ENCODE measurements at places on chromosomes 3 and 15. TPM values are rescaled to one million over a fixed set of nuclear protein-coding genes. Genes with fewer than 3 reads are reported as not detected.

- no peak for DNase-seq
These were observed 68.7 kb upstream of the CGNL1 start for GRCh38 chr15:57307527-57308169.

Gene C3orf62
- total RNA-seq: 6.7 TPM

Gene RETNLB
- total RNA-seq: not detected

Gene FBXW12
- total RNA-seq: not detected

- DNase-seq: no peak
These were observed 22.3 kb upstream of the SFMBT1 start for GRCh38 chr3:53068176-53068575.

DNA sequence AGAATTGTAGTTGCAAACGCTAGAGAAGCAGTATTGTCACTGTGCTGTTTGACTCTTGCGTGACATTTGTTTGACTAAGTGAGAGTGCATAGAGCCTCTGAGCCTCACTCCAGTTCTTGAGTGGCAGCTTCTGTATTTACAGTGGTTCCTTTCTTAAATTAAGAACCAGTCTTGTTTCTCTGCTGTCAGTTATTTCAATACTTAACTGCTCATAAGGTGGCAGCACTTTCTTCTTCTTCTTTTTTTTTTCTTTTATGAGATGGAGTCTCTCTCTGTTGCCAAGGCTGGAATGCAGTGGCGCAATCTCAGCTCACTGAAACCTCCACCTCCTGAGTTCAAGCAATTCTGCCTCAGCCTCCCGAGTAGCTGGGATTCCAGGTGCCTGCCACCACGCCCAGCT, 372.1 kb downstream of the LPP start:
- DNase-seq: peak; percentile 12

DNA sequence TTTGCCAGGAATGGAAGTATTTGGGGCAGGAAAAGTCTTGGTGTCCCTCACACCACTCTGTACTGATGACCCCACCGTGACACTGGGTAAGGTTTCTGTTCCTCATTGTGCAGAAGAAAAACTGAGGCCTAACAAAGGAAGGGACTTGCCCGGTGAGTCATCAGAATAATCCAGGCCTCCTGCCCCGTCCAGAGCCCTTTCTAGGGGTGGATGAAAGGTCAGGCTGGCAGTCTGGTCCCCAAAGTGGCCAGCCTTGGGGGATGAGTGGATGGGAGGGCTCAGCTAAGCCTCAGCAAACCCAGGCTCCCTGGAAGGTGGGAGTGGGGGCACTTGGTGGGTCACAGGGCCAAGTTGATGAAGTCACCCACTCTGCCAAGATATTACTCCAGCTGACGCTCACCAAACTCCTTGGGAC, 2.3 kb upstream of the DNAH1 start:
- peak; percentile 56 for DNase-seq

DNA sequence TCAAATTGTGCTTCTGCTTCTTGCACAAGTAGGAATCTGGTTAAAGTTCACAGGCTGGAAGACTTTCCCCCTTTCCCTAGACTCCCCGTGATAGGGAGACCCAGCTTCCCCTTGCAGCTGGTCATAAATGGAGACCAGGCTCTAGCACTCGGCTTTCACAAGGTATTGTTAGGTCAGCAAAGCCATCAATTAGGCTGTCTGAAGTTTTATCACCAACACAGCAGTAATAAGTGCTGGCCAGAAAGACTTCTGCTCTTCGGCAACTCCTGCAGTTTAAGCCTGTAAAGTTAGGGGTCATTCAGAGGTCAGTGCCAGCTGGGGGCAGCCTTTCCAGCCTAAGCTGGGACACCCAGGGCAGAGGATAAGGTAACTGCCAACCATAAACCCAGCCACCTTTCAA, 203.4 kb downstream of the MEIS2 start:
- no peak for DNase-seq
